ENCODE measurements at places on chromosomes 7 and 10. TPM values are rescaled to one million over a fixed set of nuclear protein-coding genes. Genes with fewer than 3 reads are reported as not detected.
A peak's percentile ranks its signal among the peaks of the same experiment; 100 is the strongest.

GRCh38 chr10:123009105-123009820, 457 bp downstream of the ACADSB start:
- DNase-seq, result no peak

DNA sequence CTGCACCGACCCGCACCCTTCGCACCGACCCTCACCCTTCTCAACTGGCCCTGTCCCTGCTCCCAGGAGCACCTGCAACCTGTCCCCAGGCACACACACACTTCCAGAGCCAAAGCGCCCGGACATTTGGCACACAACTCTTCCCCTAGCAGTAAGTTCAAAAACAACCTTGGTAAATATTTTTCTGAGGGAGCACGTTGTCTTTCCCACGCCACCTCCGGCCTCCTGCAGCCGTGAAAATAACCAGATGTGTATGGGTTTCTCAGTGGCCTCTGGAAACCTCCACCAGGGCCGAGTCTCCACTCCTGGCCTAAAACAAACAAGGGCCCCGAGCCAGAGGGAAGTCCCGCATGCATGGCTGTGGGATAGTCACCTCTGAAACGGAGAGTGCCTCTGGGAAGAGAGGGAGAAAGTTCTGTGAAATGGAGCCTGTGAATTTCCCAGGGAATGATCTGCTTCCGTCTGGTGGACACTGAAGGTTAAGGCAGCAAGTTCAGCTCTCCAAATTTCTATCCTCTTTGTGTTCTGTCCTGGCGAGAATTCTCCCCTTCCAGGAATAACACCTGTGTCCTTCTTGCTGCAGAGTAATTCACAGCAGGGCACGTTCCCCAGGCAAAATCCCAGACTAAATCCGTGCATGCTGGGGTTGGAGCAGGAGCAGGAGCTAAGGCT, 15.8 kb downstream of the PODXL start:
- no peak for DNase-seq

- no peak for DNase-seq
Observed at GRCh38 chr10:4391683-4392082, 434.3 kb upstream of the AKR1E2 start.

DNA sequence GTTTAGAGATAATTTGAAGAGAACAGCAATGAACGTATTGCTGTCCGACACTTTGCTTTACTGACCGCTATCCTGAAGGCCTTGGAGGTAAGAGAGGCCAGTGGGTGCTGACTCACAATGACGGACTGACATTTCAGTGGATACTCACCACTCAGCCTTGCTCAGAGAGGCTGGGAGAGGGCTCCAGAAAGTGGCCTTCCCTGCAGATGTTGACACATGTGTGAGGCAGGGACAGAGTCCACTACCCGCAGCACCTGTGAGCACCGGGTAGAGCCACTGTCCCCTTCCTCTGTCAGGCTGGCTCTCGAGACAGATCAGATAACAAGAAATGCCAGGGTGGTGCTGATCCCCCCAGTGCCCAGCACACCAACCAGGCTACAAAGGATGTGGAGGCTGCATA, 75.0 kb downstream of the GPR26 start:
- no peak for DNase-seq

DNA sequence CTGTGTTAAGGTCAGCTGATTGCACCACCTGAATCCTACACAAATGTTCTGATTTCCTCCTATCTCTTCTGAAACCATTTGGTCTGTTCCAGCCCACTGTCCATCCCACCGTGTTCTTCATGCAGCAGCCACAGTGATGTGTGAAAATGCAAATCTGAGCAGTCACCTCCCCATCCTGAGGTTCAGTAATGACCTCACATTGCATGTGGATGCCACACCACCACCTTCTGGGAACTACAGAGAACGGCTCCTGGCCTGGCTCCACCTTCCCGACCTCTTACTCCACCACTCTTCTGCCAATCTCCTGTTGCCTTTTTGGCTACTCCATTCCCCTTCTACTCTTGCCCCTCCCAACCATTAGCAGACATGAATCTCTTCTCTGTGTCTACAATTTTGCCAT, 244.4 kb downstream of the TNS3 start:
- no peak for DNase-seq

- peak; percentile 70 for DNase-seq
Observed at GRCh38 chr7:92177362-92177761, 1.6 kb downstream of the LRRD1 start.

GRCh38 chr7:40597517-40597916, 462.7 kb downstream of the SUGCT start:
- DNase-seq, result no peak

GRCh38 chr7:57218196-57218716, 86.0 kb upstream of the ZNF479 start:
- no peak for DNase-seq

DNA sequence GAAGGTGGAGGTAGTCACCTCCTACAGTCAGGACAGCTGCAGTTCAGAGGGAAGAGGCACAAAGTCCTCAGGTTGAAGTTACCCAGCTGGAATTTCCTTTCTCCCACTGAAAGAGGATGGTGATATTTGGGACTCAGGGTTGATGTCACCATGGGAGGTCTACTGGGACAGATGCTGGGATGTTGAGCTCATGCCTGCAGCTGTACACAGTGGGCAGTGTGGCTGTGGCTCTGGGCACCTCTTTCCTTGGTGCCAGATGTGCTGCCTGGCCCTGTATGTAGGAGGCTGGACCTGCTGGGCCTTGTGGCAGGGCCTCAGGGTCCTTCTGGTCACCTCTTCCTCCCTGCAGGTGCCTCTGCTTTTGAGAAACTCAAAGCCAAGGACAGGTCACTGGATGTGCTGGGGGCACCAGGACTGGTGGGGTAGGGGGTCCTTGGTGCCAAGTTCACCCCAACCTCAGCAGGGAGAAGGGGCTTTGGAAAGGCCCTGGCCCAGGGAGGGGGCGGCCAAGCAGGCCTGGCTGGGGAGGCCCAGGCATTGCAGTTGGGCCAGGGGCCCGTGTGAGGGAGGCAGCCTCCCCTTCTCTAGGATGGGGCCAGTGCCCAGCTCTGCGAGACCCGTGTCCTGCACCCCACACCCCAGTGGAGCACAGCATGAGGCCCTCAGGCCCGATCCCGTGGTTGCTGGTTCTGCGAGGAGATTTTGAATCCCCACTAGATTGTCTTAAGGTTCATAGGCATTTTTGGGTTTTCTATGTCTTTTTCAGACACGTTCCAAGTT, 103.1 kb downstream of the BMS1 start:
- no peak for DNase-seq

GRCh38 chr7:30997316-30997715, 33.6 kb downstream of the GHRHR start:
- peak; percentile 22 for DNase-seq

DNA sequence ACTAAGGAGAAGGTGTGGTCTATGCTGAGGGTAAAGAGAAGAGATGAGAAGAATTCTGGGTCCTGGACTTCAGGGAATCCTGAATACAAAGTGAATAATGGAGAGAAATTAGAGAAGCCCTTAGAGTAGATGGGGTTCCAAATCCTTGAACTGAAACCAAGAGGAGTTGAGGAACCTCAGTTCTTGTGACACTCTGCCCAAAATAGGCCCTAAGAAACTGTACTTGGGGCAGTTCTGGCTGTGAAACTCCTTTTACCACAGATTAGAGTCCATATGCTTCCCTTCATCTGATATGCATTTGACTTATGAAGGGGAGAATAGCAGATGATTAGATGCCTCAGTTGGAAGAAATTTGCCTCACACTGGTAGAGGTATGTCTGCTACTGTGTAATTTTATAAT, 19.0 kb downstream of the TES start:
- no peak for DNase-seq

- peak; percentile 46 for DNase-seq
Observed at GRCh38 chr7:92448205-92448747, 994 bp downstream of the GATAD1 start.

- DNase-seq, result no peak
Observed at GRCh38 chr7:69190763-69191162, 407.5 kb upstream of the AUTS2 start.

GRCh38 chr7:1124816-1125602, 35.0 kb downstream of the ZFAND2A start:
- no peak for DNase-seq

GRCh38 chr10:12946372-12946771, 55.1 kb downstream of the CCDC3 start:
- no peak for DNase-seq

DNA sequence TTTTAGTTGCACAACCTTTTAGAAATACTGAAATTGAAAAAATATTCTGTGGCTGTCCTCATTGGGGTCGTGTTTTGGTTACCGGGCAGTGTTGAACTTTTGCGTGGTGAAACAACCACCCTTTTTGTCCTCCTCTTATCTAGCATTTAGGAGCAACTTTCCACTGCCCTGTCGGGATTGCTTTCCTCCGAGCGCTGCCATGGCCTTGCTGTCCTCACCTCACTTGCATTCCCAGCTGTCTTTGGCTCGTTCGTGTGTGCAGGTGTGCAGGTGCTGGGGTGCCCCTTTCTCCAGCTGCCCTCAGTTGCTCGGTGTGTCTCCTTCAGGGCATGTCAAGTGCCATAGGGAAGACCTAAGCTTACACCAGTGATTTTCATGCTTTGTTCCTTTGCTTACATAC, 116.9 kb upstream of the GJD4 start:
- no peak for DNase-seq

- no peak for DNase-seq
Observed at GRCh38 chr7:152522571-152523067, 86.8 kb upstream of the KMT2C start.

- DNase-seq, result no peak
Observed at GRCh38 chr7:25832456-25832855, 319.5 kb upstream of the NFE2L3 start.

DNA sequence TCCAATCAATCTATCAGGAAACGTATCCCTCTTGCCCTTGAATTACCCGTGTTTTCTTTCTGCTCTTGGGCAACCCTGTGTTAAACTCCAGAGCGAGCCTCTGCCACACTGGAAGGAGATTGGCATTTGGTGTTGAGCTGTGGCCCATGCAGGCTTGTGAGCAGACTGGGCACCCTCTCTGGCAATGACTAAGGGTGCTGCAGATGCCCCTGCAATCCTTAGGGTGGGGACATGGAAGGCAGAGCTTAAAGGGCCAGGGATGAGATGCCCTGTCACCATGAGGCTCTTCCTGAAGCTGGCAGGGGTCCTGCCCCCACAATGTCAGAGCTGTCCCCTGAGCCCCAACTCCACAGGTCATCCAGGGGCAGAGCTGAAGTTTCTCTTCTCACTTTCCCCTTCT, 19.5 kb upstream of the FAM180A start:
- DNase-seq, result no peak

DNA sequence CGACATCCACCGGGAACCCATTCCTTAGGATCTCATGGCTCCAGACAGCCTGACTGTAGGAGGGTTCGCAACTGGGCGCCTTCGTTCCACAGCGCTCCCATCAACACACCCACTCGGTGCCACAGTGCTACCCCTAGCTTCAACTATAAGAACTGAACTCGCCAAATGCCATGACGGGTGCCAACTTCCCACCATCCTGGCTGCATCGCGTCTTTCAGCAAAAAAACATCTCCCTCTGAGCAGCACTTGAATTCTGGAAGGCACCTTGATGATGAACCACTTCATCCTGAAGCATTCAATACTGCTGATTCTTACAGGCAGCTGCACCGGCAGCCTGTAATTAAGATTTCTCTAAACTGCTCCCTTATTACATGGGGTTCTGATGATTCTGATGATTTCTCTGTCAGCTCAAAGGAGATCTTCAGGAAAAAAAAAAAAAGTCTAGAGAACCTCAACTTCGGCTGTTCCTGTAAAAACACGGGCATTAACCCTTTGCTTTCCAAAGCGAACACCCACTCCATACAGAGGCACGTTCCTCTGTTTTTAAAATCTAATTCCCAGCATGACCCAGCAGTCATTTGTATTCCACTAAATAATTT, 1.3 kb downstream of the CYTH3 start:
- DNase-seq, result peak; percentile 39

DNA sequence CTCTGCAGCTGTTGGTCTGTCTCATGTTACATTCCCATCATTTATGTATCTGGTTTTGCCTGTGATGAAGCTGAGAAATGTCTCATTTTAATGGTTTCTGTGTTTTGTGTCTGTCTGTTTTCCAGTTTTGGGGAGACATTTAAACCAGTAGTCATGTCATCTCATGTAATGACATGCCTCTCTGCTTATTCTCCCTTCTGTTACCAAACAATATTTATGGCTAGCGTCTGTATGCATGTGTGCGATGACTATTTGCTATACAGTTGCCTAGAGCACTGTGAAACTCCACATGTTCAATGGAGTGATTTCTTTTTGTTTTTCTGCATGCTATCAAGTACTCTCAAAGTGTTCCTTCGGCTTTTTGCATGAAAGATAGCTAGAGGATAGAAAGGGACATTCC, 132.0 kb downstream of the ST7 start:
- no peak for DNase-seq

- no peak for DNase-seq
Observed at GRCh38 chr10:4648999-4649398, 177.0 kb upstream of the AKR1E2 start.

- DNase-seq, result no peak
Observed at GRCh38 chr10:69100136-69100872, 12.4 kb downstream of the SRGN start.

Gene SPDYE11
- total RNA-seq, result not detected

Gene TMEM140
- 0.72 TPM for total RNA-seq

Gene DRGX
- not detected for total RNA-seq

Gene SAMD9
- 15.6 TPM for total RNA-seq

Gene PRPS1L1
- not detected for total RNA-seq

Gene RAB19
- total RNA-seq, result not detected

Gene PDZD7
- 0.83 TPM for total RNA-seq

Gene MSMB
- total RNA-seq, result not detected

Gene CBX3
- 85.0 TPM for total RNA-seq

Gene ATXN7L1
- 4.3 TPM for total RNA-seq

Gene MYL10
- not detected for total RNA-seq

Gene ARHGAP22
- 35.3 TPM for total RNA-seq

Gene ZNF365
- total RNA-seq, result 2.5 TPM

Gene KAZALD1
- total RNA-seq, result 8.1 TPM

Gene CFAP70
- 0.18 TPM for total RNA-seq

Gene TFEC
- 0.28 TPM for total RNA-seq

Gene LIPK
- total RNA-seq, result not detected
